Forelimb muscle (tissue), 1 donor: ENCODE measurements at places on chromosomes 1 and 21. TPM values are rescaled to one million over a fixed set of nuclear protein-coding genes. Genes with fewer than 3 reads are reported as not detected.

Gene FBXO28
- 16.5 TPM for polyA plus RNA-seq

DNA sequence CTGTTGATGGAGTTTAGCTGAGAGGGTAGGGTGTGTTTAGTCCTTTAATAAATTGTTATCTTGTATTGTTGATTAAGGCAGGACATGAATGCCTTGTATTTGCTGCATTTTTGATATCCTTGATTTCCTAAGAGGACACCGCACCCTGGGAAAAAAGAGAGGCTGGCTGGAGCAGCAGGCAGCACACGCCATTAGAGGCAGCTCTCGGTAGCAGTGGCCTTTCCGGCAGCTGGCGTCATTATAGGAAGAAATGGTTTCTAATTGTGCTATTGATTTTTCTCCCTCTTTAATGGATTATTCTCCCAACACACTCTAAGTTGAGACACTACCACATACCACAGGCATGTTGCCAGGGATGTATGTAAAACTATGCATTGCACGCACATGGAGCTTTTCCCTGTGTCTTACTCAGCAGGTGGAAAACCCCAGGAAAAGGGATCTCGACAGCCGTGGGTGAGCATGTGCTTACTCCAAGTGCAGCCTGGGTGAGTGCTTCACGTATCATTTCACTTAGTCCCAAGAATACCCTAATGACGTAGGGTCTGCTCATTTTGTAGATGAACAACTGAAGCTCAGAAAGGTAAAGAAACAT lies 440.4 kb upstream of the RUNX1 start:
- no peak for DNase-seq

GRCh38 chr1:241716915-241717656 lies 65.0 kb downstream of the WDR64 start:
- no peak for DNase-seq

DNA sequence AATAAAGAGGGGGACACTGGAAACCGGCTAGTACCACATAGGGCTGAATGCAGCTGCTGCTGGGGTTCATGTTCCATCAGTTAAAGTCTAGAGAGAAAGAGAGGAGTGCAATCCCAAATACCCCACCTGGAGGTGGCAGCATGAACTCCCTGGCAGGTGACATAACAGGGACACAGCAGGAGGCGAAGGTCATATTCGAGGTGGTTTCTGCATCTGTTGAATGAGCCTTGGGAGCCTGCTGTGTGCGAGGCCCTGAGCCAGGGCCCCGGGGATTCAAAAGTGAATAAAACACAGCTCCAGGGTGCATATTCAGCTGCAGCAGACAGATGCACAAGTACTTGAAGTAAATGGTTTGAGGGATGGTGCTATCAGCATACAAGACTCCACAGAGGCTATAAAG lies 456.8 kb downstream of the SETD4 start:
- DNase-seq: no peak

DNA sequence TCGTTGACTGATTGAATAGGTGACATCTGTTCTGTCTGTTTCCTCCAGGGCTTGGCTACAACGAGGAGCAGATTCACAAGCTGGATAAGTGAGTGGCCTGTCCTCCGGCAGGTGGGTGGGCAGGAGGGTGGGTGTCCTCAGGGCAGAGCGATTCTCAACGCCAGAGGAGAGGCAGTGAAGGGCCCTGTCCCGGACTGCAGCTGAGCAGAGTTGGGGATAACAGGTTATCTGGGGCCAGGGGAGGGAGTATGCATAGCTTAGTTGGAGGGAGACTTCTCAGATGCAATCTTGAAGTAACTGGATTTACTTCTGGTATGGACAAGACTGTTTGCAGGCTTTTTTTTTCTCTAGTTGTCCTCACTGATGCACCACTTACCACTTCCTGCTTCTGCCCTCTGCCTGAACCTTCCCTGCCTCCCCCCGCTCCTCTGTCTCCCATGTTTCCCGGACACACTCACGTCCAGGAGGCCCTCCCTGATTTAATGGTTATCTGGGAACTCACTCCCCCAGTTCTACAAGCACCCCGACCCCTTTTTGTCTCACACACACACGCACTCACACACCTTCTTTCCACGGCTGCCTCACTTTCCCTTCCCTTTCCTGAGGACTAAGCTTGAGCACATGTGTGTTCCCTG lies 16.4 kb upstream of the RASSF5 start:
- no peak for DNase-seq

GRCh38 chr1:64624218-64624713 lies 120.6 kb upstream of the RAVER2 start:
- DNase-seq: no peak

DNA sequence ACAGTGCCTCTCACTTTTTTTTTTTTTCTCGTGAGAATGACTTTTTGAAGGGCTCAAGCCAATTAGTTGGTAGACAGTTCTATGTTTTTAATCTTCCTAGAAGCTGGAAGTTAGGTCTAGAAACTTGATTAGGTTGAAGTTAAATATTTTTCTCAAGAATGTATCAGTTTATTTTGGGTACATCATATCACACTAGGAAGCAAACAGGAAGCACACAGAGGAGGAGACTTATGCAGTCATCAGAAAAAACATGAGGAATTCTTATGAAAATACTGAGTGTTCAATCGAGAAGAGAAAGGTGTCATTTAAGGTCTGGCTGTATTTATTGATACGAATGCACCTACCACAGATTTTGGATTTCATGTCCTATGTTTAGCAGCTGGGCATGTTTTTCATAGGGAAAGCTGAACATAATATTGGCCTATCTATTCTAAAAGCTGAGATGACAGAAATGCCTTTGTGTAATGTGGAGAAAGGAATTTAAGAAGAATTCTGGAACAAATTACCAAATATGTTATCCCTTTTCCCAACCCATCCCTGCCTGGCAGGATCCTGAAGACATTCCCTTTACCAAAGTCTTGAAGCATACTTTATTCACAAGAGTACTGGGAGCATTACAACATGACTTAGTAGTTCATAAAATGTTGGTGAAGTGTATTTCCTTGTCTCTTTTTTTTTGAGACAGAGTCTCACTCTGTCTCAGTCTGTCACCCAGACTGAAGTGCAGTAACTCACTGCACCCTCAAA lies 17.5 kb upstream of the ZFP69B start:
- DNase-seq: no peak

GRCh38 chr1:157077394-157077793 lies 22.2 kb downstream of the ETV3L start:
- DNase-seq: no peak

GRCh38 chr1:13828454-13829151 lies 128.6 kb downstream of the PRDM2 start:
- DNase-seq: no peak

- DNase-seq: no peak
These were observed 36.7 kb upstream of the TARDBP start for GRCh38 chr1:10975567-10976326.

DNA sequence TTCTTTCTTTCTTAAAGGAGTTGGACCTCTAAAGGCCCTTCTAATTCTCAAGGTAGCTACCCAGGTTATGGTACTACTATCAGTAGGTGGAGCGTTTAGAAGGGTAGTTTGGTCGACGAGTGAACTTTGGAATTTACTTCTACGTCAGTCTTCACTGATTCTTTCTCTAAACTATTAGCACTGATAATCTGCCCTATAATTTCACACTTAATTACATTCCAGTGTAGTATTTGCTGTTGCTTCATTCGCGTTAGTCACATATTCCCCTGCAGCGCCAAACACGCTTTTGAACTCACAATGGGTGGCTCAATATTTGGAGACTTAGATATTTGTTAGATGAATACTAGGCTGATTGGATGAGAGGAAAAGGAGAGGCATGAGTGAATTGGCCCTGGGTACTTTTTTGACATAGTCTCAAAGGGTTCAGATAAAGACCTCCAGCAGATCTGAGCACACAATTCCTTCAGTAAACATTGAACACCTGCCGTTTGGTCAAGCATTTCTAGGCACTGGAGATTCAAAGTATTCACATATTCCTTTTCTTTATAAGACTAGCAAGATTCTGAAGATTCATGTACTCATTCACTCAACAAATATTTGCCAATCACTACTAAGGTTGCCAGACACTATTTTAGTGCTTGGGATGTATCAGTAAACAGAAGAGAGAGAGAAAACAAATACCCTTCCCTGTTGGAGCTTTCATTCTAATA lies 929 bp upstream of the FOXJ3 start:
- no peak for DNase-seq

GRCh38 chr1:165949335-165950130 lies 122.1 kb downstream of the UCK2 start:
- DNase-seq: no peak
